T-helper 22 cell (primary cell): ENCODE measurements at places on chromosomes 6 and 20.

- DNase-seq: no peak
These were observed 14.3 kb downstream of the EDN1 start for GRCh38 chr6:12304487-12304886.

- no peak for DNase-seq
These were observed 134.1 kb downstream of the FOXO3 start for GRCh38 chr6:108694816-108695215.

DNA sequence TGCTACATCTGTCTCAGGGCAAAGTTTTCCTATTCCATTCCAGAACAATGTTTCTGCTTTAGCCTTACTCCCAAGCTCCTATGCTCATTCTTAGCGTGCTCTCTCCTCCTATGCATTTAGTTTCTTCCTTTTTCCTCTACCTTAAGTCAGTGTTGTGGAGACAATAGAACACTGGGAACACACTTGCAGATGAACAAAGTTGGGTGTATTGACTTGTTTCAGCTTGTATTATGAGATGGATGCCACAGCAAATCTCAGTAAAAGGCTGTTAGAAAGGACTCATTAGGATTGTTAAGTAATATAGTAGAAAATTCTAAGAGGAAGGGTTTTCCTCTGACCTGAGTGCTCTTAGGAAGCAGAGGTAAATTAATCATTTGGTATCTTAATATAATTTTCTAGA is 48.4 kb downstream of the BMP5 start:
- DNase-seq: no peak

DNA sequence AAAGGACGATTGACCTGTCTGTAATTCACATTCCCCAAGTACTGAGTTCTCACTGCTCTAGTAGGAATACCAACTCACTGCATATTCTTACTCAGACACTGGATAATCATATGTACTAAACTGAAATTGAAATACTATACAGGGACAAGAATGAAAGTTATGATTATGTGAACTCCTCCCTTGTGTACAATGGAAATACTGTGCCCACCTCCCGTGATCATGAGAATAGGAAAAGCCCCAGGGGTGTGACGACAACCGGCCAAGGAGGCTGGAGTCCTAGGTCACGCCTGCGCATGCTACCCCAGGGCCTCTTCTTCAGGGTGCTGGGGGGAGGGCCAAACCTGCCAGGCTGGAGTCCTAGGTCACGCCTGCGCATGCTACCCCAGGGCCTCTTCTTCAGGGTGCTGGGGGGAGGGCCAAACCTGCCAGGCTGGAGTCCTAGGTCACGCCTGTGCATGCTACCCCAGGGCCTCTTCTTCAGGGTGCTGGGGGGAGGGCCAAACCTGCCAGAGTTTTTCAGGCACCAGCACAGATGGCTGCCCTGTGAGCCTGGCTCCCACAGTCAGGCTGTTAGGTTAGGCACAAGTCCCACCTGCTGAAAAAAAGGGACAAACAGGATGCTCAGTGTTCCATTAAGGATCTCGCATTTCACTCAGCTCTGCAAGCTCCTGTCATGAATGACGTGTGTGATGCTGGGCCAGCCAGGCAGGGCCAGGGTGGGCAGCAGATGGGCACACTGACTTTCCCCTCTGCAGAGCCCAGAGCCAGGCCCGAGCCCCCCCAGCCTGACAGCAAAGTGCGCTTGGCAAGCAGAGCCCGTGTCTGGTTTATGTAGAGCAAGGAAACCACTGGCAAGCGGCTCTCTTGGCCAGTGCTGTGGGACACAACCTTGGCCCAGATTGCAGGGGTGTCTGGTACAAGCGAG is 107.7 kb downstream of the FOXF2 start:
- no peak for DNase-seq

- DNase-seq: no peak
These were observed 219.7 kb downstream of the FARS2 start for GRCh38 chr6:5481033-5481432.

DNA sequence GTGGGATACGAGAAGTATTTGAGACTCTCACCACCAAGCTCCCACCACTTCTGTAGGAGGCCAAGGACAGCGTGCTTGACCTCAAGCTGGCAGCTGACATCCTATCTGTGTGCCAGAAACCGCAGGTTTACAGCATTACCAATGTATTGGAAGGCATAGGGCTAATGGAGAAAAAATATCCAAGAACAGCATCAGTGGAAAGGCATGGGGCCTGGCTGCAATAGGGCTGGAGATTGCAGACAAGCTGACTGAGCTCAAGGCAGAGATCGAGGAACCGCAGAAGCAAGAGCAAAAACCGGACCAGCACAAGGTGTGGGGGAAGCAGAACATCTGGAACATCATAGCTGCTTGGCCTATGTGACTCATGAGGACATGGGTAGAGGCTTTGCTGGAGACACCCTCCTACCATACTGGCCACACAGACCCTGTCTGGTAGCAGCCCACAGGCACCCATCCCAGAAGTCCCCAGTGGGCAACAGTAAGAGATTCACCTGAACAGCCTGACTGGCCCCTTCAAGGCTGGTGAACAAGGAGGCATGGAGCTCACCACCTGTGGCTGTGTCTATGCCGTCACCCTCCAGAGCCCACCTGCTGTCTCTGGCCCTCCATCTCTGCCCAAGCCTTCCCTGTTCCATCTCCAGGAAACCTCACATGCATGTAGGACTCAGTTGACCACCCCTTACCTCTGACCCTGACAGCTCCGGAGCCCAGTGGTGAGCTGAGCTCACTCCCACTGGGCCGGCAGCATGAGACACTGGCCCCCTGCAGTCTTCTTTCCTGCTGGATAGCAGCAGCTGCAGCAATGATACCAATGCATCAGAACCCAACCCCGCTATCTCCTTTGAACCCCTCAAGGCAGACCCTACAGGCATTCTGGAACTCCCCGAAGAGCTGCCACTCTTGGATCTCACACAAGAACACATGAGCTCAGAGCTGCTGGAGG is 171.1 kb downstream of the KIF6 start:
- no peak for DNase-seq

GRCh38 chr6:47207261-47207660 is 102.4 kb downstream of the TNFRSF21 start:
- no peak for DNase-seq

DNA sequence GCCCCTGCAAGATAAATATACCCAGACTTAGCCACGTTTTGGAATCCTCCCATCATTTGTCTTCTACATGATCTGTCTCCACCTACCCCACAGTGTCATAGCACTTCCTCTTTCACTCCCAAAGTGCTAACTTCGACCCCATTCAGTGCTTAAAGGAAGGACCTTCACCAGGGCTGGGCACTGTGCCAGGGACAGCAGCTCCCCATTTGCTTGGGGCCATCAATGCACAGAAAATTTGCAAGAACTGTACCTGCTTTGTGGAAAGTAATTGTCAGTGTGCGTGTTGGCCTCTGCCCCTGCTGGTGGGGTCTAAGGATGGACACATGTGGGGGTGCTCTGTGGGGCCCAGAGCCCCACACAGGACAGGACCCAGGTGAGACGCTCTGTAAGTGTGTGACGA is 5.2 kb upstream of the BPIFA2 start:
- no peak for DNase-seq

DNA sequence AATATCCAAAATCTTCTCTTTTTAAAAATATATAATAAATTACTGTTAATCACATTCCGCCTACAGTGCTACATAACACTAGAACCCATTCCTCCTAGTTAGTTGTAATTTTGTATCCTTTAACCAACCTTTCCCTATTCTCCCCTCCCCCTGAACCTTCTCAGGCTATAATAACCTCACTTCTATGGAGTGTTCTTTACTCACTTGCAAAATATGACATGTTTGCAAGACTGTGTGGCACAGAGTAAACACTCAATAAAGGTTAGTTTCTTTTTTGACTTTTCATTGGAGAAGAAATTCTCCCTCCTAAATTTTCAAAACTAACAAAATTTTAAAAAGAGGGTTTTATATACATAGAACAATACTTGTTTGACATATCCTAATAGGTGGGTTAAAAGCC is 147.0 kb downstream of the FOXA2 start:
- DNase-seq: no peak

GRCh38 chr6:15682965-15683822 is 20.4 kb upstream of the DTNBP1 start:
- no peak for DNase-seq

DNA sequence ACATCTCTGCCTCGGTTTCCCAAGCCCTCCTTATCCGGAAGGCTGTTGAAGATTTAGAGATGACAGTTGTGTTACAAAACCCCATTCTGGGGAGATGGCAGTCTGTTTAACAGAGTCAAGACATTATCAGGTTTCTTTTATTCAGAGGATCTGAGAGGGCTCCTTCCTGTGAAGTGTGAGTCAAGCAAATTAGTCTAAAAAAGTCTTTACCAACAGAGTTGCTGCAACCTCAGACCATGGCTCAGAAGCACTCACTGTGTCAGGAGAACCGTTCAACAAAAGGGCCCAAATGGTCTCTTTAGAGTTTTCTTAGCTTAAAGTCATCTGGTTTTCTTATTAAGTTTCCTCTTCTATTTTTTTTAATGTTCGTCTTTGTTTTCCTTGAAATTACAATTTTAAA is 717.8 kb downstream of the EPM2A start:
- no peak for DNase-seq

- no peak for DNase-seq
These were observed 54.2 kb downstream of the DSTN start for GRCh38 chr20:17624070-17624469.

DNA sequence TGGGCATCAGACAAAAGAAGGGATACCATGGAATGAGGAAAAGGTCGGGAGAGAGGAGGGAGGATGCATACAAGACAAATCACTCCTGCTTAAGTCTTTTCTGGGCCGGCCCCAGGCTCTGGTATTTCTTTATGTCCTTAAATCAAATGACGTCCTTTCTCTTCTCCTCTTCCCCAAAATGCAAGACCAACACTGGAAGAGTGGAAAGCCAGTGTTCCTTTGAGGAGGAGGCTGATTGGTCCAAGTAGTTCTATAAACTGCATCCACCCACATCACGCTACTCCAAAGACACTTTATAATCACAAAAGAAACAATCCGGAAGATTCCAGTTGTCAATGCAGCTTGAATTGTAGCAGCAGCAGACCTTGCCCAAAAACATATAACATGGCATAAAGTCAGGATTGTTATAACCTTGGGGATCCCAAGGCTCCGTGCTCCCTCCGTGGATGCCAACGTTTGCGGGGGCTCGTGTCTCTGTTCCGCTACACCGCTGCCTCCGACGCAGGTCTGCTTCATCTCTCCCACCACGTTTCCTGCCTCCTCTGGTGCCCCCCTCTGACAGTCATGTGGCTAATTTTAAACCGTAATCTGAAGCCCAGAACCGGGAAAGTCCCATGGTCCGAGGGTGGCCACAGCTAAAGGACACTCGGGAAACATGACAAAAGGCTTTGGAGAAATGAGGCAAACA is 47.1 kb downstream of the MCUR1 start:
- DNase-seq: no peak

- no peak for DNase-seq
These were observed 70.1 kb upstream of the TULP4 start for GRCh38 chr6:158242071-158242606.

- DNase-seq: no peak
These were observed 4.9 kb downstream of the REV3L start for GRCh38 chr6:111478064-111478476.

GRCh38 chr6:146997062-146997461 is 207.2 kb upstream of the STXBP5 start:
- no peak for DNase-seq

DNA sequence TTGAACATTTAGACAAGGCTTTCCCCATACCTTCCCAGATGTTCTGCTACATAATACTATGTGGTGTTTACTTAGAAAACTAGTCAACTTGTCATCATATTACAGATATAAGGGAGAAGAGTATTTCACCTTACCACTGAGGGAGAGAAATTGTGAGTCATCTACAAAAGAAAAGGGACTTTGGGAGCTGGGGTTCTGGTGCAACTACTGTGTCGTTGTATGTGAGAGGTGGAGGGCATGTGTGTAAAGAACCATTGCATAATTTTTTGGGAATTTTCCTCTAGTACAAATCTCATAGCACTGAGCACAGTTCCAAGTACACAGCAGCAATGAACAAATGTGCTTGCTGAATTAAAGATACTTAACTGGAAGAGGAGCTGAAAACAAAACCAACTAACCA is 665.6 kb downstream of the DHX35 start:
- no peak for DNase-seq

DNA sequence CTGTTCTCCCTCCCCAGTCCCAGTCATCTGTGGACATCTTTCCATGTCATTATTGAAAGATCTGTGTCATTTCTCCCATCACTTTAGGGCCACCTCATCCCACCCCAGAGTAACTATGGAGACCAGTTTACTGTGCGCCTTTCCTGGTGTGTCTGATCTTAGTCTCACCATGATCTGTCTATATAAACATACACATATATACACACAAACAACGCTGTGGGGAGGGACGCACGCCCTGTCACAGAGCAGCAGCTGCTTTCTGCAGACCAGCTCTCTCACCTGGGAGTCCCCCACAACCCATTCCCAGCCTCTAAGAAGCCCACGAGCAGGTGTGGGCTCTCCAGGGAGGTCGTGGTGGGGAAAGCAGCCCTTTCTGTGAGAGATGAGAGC is 68.1 kb upstream of the TOX2 start:
- no peak for DNase-seq

DNA sequence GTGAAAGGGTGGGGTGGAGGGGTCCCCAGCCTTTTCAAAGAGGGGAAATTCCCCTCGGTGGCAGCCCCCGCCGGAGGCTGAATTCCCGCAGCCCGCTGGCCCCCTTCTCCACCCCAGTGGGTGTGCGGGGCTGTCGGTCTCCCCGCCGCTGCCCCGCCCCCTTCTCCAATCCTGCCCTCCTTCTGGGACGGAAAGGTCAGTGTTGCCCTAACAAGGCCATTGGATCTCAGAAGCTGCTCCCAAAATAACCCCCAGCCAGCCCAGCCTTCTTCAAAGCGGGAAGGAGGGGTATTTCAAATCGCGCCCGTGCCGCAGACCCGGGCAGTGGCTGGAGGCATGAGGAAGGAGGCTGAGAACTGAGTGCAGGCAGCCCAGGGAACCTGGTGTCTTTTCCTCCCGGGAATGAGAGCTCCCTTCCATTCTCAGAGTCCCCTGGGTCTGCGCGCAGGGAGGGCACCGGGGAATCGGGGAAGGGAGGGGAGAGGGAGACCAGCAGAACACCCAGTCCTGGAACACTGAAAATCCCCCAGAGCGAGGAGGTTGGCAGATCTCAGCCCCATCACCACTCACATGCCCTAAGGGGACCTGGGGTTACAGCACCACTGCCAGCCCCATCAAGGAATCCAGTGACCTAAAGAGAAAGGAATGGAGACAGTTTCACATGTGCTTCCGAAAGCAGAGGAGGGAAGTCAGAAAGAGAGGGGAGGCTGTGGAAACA is at the start of gene JPH2:
JPH2 (minus strand) TSS at position 135 of the 718 bp plus-strand sequence. CDS start 483 bp downstream, outside the sequence.
- no peak for DNase-seq

DNA sequence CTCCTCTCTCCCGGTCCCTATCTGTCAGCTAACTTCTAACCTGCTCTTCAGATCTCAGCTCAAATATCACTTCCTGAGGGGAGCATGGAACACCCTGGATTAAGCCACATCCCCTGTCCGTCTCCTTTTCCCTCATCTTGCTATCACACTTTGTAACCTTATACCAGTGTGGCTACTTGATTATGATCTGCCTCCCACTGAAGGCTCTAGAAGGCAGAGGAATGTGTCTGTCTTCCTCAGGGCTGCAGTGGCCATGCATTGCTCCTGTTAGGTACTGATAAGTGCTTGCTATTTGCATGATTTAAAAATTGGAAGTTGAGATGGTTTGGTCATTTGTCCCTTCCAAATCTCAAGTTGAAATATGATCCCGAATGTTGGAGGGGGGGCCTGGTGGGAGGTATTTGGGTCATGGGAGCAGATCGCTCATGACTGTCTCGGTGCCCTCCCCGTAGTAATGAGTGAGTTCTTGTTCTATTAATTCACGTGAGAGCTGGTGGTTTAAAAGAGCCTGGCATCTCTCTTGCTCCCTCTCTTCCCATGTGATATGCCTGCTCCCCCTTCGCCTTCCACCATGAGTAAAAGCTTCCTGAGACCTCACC is 71.4 kb downstream of the PLCB4 start:
- no peak for DNase-seq

GRCh38 chr20:46357030-46357514 is 48.8 kb upstream of the CDH22 start:
- no peak for DNase-seq
